ENCODE measurements at places on chromosomes 11 and 22.
A peak's percentile ranks its signal among the peaks of the same experiment; 100 is the strongest.

DNA sequence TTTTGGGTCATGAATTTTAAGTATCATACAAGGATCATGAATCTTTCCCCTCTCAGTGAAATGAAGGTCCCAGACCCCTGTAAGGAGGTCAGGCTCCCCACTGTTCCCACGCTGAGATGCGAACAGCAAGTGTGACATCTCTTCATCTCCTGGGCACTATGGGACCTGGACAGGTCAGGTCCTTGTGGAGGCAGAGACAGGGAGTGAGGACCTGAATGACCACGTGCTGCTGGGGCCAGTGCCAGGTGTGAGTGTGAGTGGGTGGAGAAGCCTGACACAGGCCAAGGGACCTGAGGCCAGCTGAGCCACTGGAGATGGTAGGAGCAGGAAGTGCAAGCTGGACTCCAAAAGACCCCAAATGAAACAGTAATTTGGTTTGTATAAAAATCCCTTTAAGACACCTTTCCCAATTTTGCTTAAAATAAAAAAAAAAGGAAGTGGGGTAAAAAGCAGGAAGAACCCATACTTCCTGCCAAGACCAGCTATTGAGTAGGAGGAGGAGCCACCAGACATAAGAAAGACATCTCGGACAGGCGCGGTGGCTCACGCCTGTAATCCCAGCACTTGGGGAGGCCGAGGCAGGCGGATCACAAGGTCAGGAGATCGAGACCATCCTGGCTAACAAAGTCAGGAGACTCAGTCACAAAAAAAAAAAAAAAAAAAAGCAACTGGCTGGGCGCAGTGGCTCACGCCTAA lies 35.4 kb upstream of the SERPIND1 start:
- DNase-seq: no peak

DNA sequence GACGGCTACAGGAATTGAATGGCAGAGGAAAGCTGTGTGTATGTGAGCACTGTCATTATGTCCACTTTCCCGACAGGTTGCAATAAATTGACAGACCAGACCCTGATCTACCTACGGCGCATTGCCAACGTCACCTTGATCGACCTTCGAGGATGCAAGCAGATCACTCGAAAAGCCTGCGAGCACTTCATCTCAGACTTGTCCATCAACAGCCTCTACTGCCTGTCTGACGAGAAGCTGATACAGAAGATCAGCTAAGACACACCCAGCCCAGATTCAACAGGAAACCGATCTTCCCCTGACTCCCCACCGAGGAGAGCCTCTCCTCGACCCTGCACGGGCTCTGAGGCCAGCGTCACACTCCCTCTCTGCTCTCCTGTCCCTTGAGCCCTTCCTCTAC lies 11.5 kb upstream of the GRK2 start:
- DNase-seq: no peak

DNA sequence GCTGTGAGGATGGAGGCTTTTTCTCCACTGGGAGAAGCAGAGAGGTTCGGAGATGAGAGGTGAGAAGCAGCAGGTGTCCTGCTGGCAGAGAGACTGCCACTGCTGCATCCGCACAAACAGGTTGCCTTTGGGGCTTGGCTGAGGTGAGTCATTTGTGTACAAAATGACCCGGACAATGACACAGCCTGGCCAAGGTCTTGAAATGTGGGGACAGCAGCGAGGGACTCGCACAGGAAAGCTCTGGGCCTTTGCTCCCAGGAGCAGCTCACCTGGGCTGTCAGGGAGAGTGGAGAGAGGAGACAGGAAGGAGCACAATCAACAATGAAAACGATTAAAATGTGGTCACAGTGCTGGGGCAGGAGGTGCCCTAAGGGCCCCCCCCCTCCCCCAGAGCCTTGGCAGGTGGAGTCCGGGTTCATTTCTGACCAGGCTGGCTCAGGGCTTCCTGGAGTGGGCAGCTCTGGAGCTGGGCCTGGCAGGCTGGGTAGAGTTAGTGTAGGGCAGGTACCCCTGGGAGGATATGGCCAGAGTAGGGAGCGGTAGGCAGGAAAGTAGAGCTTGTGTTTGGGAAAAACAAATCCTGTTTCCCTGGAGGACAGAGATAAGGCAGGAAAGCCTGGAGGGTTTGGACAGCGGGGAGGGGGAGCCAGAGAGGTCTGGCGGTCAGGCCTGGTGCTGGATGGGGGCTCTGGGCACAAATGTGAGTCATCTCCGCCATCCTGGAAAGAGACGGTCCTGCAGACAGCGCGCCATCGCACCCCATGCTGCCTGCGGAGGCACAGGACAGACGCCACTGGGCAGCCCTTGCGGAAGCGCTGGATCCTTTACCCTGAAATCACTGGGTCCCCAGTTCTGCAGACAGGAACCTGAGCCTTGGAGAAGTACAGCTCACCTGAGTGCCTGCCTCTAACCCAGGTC lies 37.8 kb upstream of the CELSR1 start:
- DNase-seq: peak; percentile 72

GRCh38 chr11:126124231-126124661 lies 61.6 kb upstream of the CDON start:
- no peak for DNase-seq

DNA sequence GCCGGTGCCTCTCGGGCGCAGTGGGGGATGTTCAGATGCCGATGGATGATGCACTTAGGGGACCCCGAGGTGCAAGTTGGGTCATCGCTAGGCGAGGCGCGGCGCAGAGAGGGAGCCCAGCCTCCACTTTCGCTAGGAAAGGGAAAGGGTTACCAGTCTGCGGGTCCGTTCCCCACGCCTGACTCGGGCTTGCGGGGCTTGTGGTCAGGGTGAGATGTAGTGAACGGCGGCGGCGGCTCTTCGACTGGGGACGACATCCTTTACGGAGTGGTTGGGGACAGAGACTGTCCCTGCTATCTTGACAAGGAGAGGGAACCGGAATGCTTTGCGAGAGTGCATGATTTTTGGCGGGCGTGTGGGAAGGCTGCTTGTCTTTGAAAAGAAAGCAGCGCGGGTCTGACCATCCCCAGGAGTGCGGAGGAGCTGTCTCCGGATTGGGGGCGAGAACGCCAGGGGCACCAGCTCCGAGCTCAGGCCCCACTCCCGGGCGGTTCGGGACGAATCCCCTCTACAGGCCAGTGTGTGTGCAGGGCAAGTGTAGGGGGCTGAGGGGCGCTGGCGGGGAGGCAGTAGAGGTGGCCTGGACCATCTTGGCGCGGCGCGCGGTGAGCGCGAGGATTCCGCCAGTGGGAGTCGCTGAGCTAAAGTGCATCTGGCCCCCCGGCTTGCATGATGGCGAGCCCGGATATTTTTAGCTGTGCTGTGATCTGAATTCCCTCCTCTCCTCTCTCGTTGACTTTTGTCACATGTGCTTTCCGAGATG lies 1.1 kb downstream of the FAT3 start:
- DNase-seq: no peak

- no peak for DNase-seq
These were observed 72.9 kb upstream of the EED start for GRCh38 chr11:86171627-86172026.

- DNase-seq: no peak
These were observed 47.4 kb upstream of the RAB1B start for GRCh38 chr11:66221012-66221411.

GRCh38 chr11:82682003-82682751 lies 51.5 kb downstream of the FAM181B start:
- DNase-seq: peak; percentile 30

DNA sequence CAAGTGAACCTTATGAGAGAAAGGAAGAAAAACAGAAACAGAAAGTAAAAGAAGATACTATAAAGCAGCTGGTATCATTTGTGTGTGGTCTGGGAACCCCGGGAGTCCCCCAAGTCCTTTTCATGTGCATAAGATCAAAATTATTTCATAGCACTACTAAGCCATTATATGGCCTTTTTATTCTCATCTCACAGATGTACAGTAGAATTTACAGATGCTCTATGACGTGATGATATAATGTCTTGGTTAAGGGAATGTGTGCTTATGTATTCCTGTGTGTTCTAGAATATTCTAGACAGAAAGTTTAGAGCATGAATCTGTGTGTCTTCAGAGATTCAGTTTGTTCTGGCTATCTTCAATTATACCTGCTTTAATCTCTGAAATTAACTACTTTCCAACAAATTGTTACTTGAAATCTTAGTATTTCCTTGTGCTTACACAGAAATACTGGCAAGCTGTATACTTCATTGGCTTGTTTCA lies 8.6 kb upstream of the TPP1 start:
- DNase-seq: no peak

DNA sequence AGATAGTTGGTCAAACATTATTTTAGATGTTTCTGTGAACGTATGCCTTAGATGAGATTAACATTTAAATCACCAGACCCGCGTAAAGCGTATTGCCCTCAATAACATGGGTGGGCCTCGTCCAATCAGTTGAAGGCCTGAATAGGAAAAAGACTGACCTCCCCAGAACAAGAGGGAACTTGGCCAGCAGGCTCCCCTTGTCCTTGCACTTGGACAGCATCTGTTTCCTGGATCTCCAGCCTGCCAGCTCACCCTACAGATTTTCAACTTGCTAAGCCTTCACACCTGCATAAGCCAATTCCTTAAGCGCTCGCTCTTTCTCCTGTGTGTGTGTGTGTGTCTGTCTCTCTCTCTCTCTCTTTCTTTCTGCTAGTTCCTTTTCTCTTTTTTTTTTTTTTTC lies 8.2 kb downstream of the TOM1 start:
- DNase-seq: no peak

GRCh38 chr11:118915941-118916841 lies 9.5 kb downstream of the BCL9L start:
- no peak for DNase-seq

DNA sequence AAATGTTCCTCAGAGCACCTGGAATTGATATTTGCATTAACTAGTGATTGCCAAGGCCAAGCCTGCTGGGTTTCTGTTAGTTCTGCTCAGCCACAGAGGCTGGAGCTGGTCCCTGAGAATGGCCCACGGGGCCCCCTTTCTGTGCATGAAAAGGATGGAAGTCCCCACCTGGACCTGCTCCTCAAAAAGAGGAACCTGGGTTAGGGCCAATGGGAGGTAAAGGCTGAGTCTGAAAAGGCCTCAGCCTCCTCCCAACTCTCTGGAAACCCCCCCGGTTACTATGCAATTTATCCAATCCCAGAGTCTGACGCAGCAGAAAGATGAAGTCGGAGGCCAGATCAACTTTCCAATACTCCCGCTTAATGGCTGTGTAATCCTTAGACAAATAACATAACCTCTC lies 6.8 kb upstream of the CREB3L1 start:
- no peak for DNase-seq

GRCh38 chr11:128854841-128855240 lies 12.3 kb downstream of the KCNJ1 start:
- DNase-seq: no peak

GRCh38 chr11:96134602-96135001 lies 208.4 kb downstream of the MAML2 start:
- no peak for DNase-seq

GRCh38 chr11:86699040-86699791 lies 26.8 kb upstream of the ME3 start:
- DNase-seq: peak; percentile 35

GRCh38 chr22:26830837-26831236 lies 173.4 kb downstream of the MIAT start:
- no peak for DNase-seq

DNA sequence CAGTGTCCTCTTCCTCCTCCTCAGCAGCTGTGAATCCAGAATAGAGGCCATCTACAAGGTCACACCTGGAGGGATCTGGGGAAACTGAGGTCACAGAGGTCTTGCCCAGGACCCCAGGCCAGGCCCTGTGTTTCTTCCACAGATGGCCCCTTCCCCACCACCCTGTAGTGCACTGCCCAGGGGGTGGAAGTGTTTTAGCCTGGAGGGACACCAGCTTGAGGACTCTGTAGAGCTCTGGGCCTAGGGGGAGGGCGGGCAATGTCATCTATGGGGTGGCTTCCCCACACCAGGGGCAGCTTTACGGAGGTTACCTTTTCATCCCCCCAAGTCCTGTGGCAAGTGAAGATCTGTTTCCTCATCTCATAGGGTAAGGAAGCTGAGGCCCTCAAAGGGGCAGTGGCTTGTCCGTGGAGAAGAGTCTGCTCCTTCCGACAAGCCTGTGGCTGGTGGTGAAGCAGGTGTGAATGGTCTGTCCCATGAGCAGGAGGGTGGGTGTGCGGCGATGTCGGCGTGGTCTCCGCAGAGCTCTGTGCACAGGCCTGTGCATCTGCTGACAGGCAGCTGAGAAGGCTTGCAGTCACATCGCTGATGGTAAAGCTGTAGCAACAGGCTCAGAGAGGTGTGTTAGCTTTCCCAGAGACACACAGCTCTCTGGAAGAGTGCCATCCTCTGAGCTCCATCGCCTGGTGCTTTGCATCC lies 74.1 kb upstream of the WNT7B start:
- DNase-seq: peak; percentile 14

GRCh38 chr11:122784325-122784955 lies 53.9 kb upstream of the CRTAM start:
- DNase-seq: no peak

GRCh38 chr11:73244589-73245240 lies 26.6 kb downstream of the P2RY2 start:
- DNase-seq: no peak

GRCh38 chr22:47572443-47572842 lies 810.0 kb downstream of the TBC1D22A start:
- no peak for DNase-seq

GRCh38 chr11:115242982-115243381 lies 261.2 kb downstream of the CADM1 start:
- DNase-seq: no peak

GRCh38 chr11:15010865-15011264 lies 38.7 kb upstream of the CALCA start:
- no peak for DNase-seq

- DNase-seq: no peak
These were observed 48.7 kb downstream of the LDLRAD3 start for GRCh38 chr11:35992548-35992947.

DNA sequence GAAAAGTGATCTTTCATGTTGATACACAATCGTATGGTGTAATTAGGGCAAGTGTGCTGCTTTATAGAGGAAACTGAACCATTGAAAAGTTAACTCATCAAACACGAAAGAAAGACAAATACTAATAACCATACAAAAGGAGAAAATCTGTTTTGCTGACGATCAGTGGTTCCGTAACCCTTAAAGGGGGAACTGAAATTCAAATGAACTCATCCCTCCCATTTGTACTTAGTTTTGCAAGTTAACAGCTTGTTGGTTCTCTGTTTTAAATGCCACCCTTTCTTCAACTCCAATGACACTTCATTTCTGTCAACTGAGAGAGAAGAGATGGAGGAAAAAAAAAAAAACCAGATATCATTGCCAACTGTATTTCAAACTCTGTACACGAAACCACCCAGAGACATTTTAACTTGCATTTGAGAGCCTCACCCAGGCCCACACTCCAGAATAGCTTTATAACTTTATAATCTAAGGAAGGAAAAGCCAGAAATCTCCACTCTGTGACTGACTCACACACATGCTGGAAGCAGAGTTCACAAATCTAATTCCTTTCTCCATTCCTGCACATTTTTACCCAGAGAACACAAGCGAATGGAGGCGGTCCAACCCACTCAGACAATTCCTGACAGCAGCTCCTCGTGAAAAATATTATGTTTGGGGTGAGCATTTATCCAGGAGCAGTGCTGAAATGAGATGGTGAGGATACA lies 17.4 kb upstream of the CSNK2A3 start:
- no peak for DNase-seq

- DNase-seq: peak; percentile 76
These were observed 111.2 kb upstream of the THY1 start for GRCh38 chr11:119533921-119534736.

GRCh38 chr11:129314371-129314770 lies 61.3 kb upstream of the BARX2 start:
- no peak for DNase-seq
